ENCODE measurements at places on chromosomes 16 and 17.

GRCh38 chr16:4017807-4018206 lies 98.4 kb downstream of the ADCY9 start:
- no peak for DNase-seq

DNA sequence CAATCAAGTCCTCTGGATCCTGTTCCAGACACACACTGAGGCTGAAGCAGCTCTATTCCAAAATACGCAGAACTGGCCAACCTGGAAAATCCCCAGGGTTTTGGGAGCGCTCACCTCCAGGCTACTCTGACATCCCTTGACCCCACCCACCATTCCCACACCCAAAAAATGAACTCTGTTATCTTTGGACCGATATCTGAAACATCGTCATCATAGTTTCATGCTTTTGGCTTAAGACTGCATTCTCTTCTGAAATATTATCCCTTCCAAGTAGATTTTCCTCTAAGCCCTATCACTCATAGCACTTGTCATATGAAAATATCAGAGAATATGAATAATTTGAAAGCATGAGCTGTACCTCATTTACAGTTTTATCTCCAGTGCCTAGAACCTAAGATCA lies 34.7 kb downstream of the VAT1L start:
- no peak for DNase-seq

DNA sequence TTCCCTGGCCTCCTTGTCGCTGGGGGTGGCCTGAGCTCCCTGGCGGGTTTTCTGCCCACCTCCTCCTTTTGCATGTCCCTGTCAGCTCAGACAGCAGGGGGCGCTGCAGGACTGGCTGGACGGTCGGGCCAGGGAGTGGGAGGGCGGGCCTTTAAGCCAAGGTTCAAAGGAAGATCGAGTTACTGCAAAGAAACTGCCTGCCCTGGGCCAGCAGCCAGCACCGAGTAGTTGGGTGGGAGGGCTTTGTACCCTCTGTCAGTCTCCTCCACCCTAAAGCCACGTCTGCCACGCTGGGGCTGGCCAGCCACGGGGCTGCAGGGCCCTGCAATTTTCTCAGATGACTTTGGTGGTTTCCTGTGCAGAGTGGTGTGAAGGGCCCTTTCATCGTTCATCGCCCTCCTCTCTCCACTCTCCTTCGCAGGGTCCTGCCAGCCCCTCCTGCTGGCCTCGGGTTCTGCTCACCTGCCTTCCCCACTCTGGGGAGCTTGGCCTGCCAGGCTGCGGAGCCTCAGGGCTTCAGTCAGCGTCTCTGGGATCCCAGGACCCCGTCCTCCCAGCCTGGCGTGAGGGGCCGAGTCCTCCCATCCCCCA lies 12.3 kb downstream of the GPR142 start:
- peak; percentile 72 for DNase-seq

DNA sequence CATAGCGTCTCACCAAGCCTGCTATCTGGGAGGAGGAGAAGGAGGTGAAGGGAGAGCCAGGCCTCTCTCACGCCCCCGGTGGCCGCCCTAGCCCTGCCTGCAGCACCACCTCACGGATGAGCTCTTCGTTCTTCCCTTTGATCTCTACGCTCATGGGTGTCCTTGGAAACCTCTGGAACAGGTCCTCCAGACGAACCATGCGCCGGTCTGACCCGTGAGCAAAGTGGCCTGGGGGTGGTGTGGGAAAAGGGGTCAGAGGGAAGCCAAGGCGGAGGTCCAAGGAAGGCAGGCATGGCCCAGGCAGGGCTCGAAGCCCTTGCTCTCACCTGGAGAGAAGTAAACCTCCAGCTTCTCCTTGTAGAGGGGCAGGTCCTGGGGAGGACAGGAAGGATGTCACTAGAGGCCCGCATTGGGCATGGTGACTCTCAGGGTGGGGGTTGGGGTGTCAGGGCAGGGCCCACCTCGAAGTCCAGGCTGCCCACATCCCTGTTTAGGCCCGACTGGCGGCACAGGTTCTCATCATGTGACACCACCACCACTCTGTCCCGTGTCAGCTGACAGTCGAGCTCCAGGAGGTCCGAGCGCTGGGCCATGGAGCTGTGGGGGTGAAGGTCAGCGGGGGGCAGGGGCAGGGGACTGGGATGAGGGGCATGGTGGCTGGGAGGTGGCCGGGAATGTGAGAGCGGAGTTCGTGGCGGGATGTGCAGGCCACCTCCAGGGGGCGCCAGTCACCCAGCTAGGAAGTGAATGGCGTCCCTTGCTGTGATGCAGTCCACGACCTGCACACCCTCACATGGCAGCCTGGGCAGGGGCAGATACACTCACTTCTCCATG lies 923 bp downstream of the GDPD3 start:
- DNase-seq, result no peak

GRCh38 chr17:69477204-69477902 lies 62.9 kb downstream of the MAP2K6 start:
- no peak for DNase-seq

- no peak for DNase-seq
These were observed 27.5 kb downstream of the OMG start for GRCh38 chr17:31269578-31269983.

DNA sequence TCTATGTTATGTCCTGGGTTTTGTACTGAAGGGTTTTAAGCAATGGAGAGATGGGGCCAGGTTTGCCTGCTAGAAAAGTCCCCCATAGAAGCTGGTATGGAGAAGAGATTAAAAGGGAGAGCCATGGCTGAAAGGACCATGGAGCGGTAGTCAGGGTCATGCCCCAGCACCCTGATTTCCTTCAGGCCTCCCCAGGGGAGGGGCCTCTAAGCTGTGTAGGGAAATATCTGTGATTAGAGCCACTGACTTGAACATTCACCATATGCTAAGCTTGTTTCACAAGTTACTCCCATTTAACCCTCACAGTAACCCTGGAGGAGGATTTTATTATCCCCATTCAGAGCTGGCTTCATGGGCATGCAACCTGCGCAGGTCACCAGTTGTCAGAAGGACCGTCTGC lies 3.8 kb upstream of the ATP2A3 start:
- DNase-seq, result no peak

DNA sequence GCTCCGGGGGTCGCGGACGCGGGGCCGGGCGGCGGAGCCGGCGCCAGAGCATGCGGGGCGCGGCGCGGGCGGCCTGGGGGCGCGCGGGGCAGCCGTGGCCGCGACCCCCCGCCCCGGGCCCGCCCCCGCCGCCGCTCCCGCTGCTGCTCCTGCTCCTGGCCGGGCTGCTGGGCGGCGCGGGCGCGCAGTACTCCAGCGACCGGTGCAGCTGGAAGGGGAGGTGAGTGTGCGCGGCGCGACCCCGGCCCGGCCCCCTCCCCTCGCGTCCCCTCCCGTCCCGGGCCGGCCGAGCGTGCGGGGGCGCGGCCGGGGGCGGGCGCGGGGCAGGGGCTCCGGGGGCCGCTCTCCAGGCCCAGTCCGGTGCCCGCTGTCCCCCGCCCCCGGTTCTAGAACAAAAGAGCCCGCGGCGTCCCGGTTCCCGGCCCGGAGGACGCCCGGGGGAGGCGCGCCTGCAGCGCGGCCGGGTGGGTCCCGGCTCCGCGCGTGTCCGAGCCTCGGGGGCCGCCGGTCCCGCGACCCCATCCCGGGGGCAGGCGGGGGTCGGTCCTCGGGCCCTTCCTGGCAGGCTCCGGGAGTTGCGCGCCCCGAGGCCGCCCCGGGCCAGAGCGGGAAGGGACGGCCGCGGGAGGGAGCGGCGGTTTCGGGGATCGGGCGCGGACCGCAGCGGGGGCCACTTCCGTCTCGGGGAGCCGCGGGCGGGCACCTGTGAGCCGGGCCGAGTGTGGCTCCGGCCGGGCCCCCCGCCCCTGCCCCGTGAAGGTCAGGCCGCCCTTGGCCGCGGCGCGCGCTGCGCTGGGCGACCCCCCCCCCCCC lies 563 bp downstream of the METRNL start:
- no peak for DNase-seq

DNA sequence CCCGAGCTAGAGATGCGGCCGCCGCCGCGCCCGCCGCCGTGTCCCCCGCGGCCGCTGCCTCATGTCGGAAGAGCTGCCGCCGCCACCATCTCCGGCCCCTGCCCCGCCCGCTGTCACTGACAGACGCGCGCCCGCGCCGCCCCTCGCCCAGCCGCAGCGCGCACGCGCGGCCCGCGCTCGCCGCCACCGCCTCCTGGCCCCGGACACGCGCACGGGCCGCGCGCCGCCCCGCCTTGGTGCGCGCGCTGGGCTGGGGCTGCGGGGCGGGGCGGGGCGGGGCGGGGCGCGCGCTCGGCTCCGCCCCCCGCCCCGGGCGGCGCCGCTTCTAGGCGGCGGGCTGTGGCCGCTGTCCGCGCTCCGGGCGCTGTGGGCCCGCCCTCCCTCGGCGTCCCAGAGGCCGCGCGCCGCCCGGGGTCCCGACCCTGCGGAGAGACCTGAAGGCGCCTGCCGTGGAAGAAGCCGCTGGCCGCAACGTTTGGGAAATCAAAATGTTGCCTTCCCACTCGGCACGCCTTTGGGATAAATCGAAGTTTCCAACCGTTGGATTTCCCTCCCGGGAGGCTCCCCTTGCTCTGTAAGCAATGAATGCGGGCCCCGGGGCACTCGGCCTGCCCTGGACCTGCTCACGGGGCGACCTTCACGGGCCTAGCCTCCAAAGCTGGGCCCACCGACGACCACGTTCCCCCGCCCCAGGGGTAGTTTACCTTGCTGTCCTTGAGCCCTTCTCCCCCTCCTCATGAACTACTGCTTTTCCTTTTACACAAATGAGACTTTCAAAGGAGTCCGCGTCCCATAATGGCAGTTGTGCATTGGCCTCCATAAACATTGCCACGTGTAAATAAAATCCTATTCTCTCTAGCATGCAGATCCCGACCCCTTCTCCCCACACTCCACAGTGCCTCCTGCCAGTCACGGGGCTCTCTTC lies at the start of gene ADCY9:
Gene ADCY9 (minus strand): TSS at position 118 of the 925 bp plus-strand sequence. CDS start 1,000 bp downstream, outside the sequence.
- peak; percentile 74 for DNase-seq

DNA sequence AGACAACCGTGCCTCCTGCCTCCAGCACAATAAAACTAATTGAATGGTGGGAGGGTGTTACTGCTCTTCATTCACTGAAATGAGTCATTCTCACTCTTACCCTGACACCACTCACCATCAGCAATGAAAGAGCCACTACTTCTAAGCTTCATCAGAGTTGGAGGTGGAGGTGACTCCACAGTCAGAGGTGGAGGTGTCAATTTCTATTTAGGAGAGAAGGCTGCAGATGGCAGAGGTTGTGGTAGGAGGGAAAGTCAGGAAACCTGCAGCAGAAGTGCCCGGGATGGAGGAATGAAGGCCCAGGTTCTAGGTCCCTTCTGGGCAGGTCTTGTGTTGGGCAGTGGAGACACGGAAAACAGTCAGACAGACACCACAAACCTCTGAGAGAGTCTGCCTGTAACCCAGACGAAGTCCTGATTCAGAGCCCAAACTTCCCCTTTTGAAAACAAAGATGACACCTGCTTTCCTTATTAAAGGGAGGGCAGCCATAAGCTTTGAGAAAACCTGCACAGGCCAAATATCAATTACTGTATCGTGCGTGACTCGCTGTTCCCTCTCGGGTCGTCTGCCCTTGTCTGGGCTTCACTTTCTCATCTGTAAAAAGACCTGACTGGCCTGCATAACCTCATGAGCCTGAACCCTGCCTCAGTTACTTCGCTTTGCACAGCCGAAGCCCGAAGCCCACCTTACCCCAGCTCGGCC lies 668 bp downstream of the ATPAF2 start:
- DNase-seq, result no peak

GRCh38 chr17:3475812-3476610 lies at the start of gene ASPA:
TSS of gene ASPA (plus strand) at chr17:3475997. CDS start at chr17:3476160, 163 bp downstream.
- no peak for DNase-seq

- no peak for DNase-seq
These were observed 12.5 kb upstream of the C16orf95 start for GRCh38 chr16:87329436-87330256.

DNA sequence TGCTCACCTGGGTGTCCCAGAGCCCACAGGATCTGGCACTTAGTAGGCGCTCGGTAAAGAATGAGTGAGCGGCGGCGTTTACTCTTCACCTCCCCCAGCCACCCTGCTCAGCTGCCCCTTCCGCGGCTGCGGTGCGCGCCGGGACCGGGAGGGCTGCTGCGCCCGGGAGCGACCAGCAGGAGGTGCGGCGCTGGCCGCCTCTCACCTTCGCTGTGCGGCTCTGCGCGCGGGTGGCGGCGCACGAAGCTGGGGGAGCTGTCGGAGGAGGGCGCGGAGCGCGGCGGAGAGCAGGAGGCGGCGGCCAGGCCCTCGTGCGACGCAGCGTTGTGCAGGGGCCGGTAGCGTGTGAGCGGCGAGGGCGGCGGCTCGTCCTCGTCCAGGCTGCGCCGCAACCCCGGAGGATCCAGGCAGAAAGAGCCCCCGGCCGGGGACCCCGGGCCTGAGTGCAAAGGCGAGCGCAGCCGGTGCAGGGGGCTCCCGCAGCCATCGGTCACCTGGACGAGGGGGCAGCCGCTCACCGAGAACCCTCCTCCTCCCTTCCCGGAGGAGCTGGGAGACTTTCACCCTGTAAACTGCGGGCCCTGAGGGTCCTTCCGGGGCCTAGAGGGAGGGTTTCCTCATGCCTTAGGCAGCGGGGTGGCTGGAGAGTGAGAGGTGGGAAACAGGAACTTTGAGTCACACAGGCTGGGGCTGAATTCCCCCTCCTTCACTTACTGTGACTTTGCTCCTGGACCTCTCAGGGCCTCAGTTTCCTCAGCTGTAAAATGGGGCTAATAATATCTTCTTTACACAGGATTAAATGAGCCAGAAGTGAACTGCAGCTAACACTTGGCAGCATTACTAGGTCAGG lies 12.5 kb downstream of the SAMD14 start:
- no peak for DNase-seq

- no peak for DNase-seq
These were observed 26.5 kb downstream of the GNPTG start for GRCh38 chr16:1378087-1378803.

DNA sequence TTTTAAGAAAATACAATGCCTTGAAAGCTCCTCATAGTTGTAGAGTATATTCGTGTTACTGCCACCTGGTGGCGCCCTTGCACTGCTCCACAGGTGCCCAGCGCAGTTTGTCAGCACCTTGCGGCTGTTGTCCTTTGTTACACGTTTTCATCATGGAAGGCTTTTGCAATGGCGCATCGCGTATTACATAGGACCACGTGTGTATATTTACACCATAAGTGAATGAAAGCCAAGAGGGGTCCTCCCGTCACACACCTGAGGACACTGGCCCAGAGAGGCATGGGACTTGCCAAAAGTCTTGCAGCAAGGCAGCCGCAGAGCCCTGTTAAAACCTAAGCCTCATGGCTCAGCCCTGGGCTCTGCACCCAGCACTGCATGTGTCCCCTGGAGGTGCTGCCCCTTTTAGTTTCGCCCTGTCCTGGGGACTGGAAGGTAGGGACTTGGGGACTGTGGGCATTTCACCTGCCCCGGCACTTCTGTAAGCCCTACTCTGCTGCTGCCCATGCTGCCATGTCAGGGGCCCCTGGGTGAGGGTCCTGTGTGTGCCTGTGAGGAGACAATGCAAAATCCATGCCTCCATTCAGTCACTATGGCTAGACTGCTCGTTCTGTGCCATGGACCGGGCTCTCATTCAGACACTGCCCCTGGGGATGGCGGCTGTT lies 24.3 kb downstream of the POLR3E start:
- peak; percentile 59 for DNase-seq

GRCh38 chr17:996554-997344 lies at the start of gene TIMM22:
TSS of gene TIMM22 (plus strand) at chr17:997129. CDS start at chr17:997143, 14 bp downstream.
- DNase-seq, result peak; percentile 99

- DNase-seq, result peak; percentile 51
These were observed 4.5 kb downstream of the PMP22 start for GRCh38 chr17:15260376-15261257.

GRCh38 chr17:17305281-17305801 lies 2.2 kb downstream of the NT5M start:
- DNase-seq, result peak; percentile 54
